ENCODE measurements at places on chromosomes 11 and 22. TPM values are rescaled to one million over a fixed set of nuclear protein-coding genes. Genes with fewer than 3 reads are reported as not detected.

OR2D2 gene
- total RNA-seq, result not detected

MS4A4E gene
- total RNA-seq, result not detected

DNA sequence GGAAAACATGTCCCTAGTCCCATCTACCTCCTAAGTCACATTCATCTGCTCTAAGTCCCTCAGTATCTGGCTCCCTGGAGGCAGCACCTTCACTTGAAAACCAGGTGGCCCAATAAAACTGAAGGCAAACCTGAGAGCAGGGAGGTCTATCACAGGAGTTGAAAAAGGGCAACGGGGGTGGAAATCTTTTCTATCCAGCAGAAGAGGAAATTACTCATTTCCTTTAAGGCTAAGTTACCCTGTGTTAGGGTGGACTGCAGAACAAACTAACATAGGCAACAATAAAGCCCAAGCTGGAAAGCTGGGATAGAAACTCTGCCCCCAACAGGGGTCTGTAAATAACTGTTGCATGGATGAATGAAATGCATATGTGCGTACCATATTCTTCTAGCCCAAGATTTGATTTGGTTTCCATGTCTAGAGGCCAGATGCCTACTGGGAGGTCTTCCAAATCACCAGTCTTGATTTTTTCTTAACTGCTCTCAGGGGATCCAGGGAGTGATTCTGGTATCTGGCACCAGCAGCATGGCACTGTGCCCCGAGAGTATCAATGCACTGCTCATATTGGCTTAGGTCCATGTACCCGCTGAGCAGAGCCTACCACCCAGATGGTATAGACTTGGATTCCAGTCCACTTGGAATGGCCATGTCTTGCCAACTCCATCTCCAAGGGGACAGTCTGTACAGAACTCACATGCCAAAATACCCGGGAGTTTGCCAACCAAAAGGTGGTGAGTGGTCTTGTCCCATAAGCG, 350.0 kb upstream of the NCAM1 start:
- no peaks in the 10 kb centered on the region for H3K36me3 ChIP-seq

HPX gene
- 0.51 TPM for total RNA-seq

DNA sequence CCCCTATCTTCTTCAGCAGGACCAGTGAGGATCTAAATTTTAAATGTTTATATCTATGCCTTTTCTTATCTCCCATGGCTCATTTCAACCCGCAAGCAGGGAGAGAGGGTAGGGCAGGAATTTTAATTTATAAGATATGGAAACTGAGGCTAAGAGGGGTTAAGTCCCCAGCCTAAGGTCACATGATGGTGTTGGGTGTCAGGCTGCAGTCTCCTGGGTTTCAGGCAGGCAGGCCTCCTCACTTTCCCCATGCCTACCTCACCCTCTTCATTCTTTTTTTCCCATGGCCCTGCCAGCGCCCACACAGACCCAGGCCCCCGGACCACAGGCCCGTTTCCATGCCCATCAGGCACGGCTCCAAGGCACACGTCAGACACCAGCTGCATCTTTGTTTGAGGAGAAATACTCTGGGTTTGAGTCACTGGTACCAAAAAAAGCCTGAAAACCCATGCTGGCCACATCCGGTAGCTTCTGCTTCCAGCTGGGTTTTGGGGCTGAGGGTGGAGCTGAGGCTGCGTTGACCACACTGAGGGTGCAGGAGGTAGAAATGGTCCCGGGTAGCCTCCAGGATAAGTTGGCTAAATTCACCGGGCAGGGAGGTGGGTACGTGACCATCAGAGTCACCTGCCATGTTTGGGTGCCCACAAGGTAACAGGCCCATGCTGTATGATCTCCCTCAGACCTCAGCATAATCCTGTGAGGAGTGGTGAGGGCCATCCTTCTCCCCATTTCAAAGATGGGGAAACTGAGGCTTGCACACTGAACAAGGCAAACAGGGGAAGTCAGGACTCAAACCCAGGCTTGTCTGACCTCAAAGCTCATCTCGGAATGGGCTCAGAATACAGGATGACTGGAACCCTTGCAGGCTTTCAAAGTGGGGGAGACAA, 7.5 kb downstream of the CRYBB1 start:
- peaks cover 34% of the 10 kb centered on the region for H3K4me1 ChIP-seq
- DNase-seq, result peak; percentile 91
- peak overlapping the region; percentile 86 for H3K27ac ChIP-seq
- H3K27me3 ChIP-seq, result peaks cover 6% of the 10 kb centered on the region

DNA sequence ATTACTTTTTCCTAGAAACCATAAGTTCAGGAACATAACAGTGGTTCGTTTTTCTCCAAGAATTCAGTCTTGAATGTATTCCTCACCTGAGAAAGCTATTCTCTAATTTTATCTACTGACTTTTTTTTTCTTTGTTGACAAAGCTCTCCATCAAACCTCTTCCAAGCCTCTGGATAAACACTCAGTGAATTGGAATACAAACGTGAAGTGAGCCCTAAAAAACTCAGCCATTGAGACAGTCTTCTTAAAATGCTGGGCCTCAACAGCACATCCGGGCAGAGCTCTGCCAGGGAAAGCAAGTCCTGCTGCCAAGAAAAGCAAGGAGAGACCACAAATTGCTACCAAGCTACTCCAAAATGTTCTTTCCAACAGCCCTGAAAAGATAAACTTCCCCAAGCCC, 7.7 kb upstream of the SLC1A2 start:
- peaks cover under 1% of the 10 kb centered on the region for H3K27me3 ChIP-seq
- peaks cover 60% of the 10 kb centered on the region for H3K36me3 ChIP-seq
- peaks cover 50% of the 10 kb centered on the region for H3K4me1 ChIP-seq

GRCh38 chr11:60168306-60168705, 14.6 kb downstream of the MS4A6A start:
- no peak for DNase-seq
- H3K4me3 ChIP-seq, result no peak overlapping the region
- no peaks in the 10 kb centered on the region for H3K27me3 ChIP-seq
- H3K36me3 ChIP-seq, result no peaks in the 10 kb centered on the region

ZNF215 gene
- total RNA-seq, result 4.4 TPM

SLC22A25 gene
- total RNA-seq, result not detected

- peaks cover 45% of the 10 kb centered on the region for H3K4me1 ChIP-seq
- H3K27ac ChIP-seq, result peak overlapping the region; percentile 89
- H3K4me3 ChIP-seq, result peak overlapping the region; percentile 66
- no peaks in the 10 kb centered on the region for H3K27me3 ChIP-seq
- DNase-seq, result peak; percentile 85
These were observed 83.7 kb downstream of the STIM1 start for GRCh38 chr11:3939211-3939610.

DNA sequence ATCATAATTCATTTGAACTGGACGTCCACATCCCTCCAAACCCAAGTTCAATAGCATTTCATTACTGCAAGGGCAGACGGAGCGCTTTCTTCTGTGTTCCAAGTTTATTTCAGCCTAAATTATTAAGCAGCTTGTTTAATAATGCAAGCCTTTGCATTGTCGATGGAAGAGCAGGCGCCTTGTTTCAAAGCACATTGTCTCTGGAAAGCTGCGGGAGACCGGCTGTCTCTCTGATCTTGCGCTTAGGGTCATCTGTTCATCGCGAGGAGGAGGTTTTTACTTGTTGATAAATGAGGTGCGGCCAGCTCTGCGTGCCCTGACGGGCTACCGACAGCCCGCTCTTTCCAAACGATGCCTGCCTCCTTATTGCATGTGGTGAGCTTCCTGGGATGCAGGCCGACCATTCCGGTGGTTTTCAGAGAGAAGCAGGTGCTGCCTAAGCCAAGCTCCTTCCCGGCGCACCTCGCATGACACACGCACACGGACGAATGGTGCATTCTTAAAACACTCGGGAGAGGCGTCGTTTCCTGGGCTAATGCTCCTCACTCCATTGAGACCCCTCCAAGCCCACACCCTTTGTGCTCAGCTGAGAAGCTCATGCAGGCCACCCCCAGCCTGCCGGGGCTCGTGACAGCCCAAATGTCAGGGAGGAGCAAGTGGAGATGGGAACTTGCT, 456.9 kb downstream of the BRD1 start:
- H3K36me3 ChIP-seq, result peaks cover 13% of the 10 kb centered on the region
- no peaks in the 10 kb centered on the region for H3K4me1 ChIP-seq
- no peak for DNase-seq
- no peak overlapping the region for H3K4me3 ChIP-seq

KCTD14 gene
- total RNA-seq, result 0.41 TPM

GRCh38 chr11:4626207-4627099, 10.8 kb upstream of the OR51D1 start:
- peaks cover 10% of the 10 kb centered on the region for H3K27me3 ChIP-seq
- H3K4me1 ChIP-seq, result no peaks in the 10 kb centered on the region
- H3K36me3 ChIP-seq, result no peaks in the 10 kb centered on the region
- H3K27ac ChIP-seq, result no peak overlapping the region

GRCh38 chr11:134686460-134687061, 274.5 kb upstream of the B3GAT1 start:
- no peak for DNase-seq
- no peaks in the 10 kb centered on the region for H3K4me1 ChIP-seq
- no peaks in the 10 kb centered on the region for H3K27me3 ChIP-seq
- H3K4me3 ChIP-seq, result no peak overlapping the region
- no peak overlapping the region for H3K27ac ChIP-seq

- no peak overlapping the region for H3K4me3 ChIP-seq
- no peaks in the 10 kb centered on the region for H3K27me3 ChIP-seq
- H3K4me1 ChIP-seq, result no peaks in the 10 kb centered on the region
- no peak overlapping the region for H3K27ac ChIP-seq
- H3K36me3 ChIP-seq, result no peaks in the 10 kb centered on the region
- no peak for DNase-seq
These were observed 4.0 kb downstream of the OOSP4A start for GRCh38 chr11:59967677-59968394.

- DNase-seq, result no peak
- H3K4me3 ChIP-seq, result no peak overlapping the region
- no peak overlapping the region for H3K27ac ChIP-seq
- H3K27me3 ChIP-seq, result no peaks in the 10 kb centered on the region
- H3K4me1 ChIP-seq, result no peaks in the 10 kb centered on the region
These were observed 31.2 kb downstream of the MS4A2 start for GRCh38 chr11:60119710-60120109.

GRCh38 chr11:75334402-75334891, 17.0 kb downstream of the ARRB1 start:
- no peak for DNase-seq
- no peak overlapping the region for H3K27ac ChIP-seq
- H3K36me3 ChIP-seq, result peaks cover 10% of the 10 kb centered on the region
- H3K4me1 ChIP-seq, result peaks cover 46% of the 10 kb centered on the region
- no peak overlapping the region for H3K4me3 ChIP-seq

PATE2 gene
- total RNA-seq, result not detected

DNA sequence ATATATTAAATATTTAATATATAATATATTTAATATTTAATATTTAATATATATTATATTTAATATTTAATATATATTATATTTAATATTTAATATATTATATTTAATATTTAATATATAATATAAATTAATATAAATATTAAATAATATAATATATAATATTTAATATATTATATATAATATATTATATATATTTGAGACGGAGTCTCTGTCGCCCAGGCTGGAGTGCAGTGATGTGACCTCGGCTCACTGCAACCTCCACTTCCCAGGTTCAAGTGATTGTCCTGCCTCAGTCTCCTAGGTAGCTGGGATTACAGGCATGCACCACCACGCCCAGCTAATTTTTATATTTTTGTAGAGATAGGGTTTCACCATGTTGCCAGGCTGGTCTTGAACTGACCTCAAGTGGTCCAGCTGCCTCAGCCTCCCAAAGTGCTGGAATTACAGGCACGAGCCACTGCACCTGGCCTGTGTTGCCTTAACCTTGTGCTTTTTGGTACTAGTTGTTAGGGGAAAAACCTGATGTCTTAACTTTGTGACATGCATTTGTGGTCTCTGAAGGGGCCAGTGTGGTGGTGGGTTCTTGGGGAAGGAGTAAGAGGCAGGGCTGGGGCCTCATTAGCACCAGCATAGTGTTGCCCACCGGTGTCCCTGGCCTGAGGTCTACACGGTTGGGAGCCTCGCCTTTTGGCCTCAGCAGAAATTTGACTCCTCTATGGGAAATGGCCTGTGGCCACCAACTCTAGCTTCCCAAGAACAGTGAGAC, 16.6 kb downstream of the SEC14L3 start:
- no peaks in the 10 kb centered on the region for H3K36me3 ChIP-seq
- peaks cover 15% of the 10 kb centered on the region for H3K27me3 ChIP-seq
- no peak overlapping the region for H3K4me3 ChIP-seq
- H3K27ac ChIP-seq, result no peak overlapping the region

DNA sequence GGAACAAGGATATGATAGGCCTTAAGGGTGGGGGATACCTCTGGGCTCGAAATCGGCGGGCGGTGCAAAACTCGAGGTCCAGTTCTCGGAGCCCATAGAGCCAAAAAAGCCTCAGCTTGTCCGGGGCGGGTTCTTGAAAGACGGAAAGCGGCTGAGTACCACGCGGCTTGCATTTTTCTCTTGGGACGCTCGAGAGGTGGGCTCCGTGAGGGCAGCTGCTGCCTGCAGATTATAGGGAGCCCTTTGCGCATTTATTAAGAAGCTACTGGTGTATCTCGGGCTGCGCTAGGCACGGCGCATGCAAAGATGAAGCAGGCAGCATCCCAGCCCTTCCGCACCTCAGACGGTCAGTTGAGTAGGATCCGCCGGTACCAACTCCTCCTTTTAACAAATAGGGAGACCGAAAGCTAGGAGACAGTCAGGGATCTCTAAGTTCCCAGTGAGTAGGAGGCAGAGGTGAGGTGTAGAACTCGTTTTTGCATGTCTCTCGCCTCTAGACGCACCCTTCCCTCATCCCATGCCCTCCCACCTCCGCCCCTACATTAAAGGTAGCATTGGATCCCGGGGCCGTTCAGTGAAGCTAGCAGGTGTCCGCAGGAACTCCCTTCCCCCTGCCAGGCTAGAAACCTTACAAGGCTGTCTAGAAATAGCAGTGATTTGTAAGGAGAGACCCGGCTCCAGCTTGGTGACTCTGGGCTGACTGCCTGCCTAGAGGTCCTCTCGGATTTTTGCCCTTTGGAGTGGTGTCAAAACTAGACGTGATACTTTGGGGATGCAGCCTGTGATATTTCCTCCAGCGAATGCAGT, 768 bp downstream of the LDHA start:
- DNase-seq, result no peak
- peaks cover 51% of the 10 kb centered on the region for H3K4me1 ChIP-seq
- H3K4me3 ChIP-seq, result peak overlapping the region; percentile 100
- peak overlapping the region; percentile 98 for H3K27ac ChIP-seq
- H3K27me3 ChIP-seq, result peaks cover 17% of the 10 kb centered on the region

DNA sequence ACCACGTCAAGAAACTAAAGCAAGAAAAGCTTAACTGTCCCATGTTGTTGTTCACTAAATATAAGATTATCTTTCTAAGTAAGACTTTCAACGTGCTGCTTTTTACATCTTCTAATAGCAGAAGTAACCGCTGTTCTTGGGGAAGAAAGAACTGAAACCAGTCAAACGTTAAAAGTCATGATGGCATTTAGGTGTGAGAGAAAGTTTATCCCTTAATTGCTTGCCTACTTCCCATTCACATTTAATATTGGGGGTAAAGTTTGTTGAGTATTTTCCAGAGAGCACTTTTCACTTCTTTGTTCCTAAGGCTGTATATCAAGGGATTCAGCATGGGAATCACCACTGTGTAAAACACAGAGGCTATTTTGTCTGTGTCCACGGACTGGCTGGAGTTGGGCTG, 970 bp downstream of the OR5B21 start:
- peaks cover 10% of the 10 kb centered on the region for H3K36me3 ChIP-seq
- H3K27ac ChIP-seq, result no peak overlapping the region
- no peak overlapping the region for H3K4me3 ChIP-seq
- DNase-seq, result no peak
